ENCODE measurements at places on chromosomes 1 and 21.

DNA sequence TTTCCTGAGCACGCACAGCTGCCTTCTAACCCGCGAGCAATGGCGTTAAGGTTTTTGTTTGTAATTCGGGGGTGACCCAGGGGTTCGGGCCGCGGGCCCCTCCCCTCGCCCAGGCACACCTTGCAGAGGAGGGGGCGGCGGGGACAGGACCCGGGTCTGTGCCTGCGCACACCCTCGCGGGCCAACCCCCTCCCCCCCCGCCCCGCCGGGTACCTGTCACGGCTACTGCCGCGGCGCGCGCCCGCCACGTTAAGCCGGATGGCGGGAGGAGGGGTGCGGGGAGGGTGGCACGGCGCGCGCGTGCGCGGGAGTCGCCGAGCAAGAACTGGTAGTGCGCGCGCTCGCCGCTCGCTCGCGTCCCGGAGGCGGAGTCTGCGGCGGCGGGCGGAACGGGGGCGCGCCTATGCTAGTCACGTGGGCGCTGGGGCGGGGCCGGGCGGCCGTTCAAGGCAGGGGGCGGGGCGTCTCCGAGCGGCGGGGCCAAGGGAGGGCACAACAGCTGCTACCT lies at the start of gene TPTE:
TPTE (plus strand) TSS at position 493 of the 508 bp plus-strand sequence. CDS start 17,141 bp downstream, outside the sequence.
- no peak for DNase-seq

DNA sequence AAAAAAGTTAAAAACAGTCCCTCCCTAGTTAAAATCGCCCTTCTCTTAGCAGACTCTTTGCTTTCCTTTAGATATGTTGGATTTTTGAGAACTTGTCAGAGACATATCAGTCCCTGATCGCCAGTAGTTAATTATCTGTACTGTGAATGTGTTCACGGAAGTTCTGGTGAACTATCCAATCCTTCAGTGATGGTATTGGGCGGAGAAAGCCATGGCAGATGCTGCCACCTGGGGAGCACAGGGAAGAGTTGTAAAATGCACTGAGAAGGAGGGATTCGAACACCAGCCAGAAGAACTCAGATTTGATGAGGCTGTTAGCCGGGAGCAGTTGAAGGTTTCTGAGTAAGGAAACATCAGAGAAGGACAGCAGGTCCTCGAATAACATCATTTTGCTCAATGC lies 17.5 kb upstream of the KIF14 start:
- no peak for DNase-seq

DNA sequence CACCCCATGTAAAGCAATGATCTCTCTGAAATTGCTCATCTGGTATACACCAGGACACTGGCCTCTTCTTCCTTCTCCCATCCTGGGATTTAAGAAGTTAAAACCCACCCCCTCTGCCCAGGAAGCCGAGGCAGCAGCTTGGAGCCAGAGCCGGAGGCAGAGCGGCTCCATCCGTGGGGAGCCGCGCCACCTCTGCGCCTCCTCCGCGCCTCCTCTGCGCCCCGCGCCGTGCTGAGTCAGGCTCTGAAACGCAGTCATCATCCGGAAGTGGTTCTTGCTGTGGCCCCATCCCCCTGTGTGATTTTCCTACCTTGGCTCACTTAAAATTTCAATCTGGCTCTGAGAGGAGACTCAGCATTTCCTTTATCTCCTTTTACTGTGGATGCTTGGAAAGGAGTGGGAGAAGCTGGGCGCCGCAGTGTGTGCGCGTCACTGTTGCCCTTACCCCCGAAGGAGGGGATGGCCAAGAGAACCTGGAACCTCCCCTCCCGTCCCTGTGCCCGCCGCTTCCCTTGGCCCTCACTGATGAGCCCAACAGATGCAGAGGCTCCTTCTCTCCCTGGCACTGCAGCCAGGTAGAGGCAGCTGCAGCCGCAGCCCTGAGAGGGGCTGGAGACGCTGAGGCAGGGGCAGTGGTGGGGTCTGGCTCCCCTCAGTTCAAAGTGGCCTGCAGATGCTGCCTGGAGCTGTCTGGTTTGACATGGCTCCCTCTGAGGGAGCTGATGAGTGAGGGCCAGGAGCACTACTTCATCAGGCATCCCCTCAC lies 15.3 kb upstream of the NPHP4 start:
- DNase-seq, result no peak

DNA sequence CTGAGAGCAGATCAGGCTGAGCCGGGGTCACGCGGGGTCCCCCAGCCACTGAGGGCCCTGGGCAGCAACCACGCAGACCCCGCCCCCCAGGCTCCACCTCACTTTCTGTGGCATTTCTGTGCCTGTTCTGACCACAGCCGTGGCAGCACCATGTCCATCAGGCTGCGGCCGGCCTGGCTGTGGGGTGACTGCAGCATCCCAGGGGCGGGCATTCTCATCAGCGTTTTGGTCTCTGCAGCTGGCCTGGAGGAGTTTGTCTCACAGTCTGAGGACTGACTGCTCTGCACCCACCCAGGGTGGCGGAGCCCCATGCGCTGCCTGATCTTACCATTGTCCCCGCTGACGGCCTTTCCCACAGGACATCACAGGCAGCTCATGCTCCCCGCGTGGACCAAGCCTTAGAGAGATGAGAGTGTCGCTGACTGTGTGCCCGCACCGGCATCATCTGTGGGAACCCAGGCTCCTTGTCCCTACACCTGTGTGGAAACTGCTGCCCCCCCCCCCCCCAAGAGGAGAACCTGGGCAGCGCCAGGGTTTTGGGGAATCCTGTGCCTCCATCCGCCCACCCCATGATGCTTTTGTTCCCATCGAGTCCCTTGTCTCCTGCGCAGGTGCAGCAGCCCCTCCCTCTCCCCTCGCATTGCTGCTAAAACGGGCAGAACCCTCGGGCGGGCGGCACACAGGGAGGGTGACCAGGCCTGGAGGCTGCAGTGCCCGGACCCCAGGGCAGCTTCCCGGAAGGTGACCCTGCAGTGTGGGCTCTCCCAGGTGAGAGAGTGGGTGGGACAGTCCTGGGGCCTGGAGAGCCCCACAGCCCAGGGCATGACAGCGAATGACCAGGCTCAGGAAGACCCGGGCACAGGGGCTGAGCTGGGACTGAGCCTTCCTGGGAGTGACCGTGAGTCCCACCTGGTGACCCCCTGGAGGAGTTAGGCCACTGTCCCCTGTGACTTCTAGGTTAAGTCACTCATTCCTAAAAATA lies 1.8 kb downstream of the KRTAP10-1 start:
- DNase-seq, result no peak

- DNase-seq, result no peak
Observed at GRCh38 chr1:167638064-167638463, 8.0 kb downstream of the RCSD1 start.

All from activated CD8-positive, alpha-beta memory T cell treated with anti-CD3 and anti-CD28 coated beads for 48 hours (primary cell).